Activated naive CD4-positive, alpha-beta T cell treated with anti-CD3 and anti-CD28 coated beads, Interleukin-2, amount 50 U/mL, for 72 hours (primary cell): ENCODE measurements at places on chromosomes 16 and 17.
A peak's percentile ranks its signal among the peaks of the same experiment; 100 is the strongest.

- no peak for DNase-seq
These were observed 79.1 kb downstream of the C17orf67 start for GRCh38 chr17:56754523-56755208.

DNA sequence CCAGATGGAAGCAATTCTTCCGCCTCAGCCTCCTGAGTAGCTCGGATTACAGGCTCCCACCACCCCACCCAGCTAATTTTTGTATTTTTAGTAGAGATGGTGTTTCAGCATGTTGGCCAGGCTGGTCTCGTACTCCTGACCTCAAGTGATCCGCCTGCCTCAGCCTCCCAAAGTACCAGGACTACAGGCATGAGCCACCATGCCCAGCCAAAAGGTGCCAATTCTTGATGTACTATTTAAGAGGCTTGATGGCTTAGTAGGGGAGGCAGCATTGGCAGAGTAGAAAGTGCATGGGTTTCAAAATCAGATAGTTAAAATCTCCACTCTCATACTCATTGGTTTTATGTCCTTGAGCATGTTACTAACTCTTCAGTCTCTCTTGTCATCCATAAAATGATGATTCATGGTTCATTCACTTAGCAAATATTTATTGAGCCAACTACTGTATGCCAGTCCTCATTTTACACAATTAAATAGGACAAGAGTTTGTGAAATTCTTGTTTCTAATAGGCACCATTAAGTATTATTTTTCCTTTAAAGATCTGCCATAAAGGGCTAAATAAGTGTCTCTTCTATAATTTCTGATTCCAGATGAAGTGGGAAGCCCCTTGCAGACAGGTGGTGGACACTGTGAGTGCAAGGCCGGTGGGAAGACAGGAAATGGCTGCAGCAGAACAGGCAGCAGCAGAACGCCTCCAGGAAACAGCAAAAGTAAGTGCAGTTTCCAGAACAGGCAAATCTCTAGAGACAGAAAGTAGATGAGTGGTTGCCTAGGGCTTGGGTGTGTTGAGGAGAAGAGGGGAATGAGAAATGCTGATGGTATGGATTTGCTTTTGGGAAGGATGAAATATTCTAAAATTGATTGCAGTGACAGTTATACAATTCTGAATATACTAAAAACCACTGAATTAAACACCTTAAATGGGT is 8.2 kb upstream of the RPL27 start:
- DNase-seq: no peak

DNA sequence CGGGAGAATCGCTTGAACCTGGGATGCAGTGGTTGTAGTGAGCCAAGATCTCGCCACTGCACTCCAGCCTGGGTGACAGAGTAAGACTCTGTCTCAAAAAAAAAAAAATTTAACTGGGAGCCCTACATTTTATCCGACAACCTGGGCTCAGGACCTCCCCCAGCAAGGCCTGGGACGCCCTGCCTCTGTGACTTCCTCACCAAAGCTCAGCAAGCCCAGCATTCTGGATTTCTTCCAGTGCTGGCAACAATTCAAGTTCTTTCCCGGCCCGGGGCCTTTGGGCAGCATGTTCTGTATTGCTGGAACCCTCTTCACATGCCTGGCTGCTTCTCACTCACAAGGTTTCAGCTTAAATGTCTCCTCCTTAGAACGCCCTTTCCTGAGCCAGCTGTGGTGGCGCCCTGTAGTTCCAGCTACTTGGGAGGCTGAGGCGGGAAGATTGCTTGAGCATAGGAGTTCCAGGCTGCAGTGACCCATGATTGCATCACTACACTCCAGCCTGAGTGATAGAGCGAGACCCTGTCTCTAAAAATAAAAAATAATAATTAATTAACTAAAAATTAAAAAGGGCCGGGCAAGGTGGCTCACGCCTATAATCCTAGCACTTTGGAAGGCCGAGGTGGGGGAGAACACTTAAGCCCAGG is 15.9 kb upstream of the MEIOB start:
- DNase-seq: no peak

DNA sequence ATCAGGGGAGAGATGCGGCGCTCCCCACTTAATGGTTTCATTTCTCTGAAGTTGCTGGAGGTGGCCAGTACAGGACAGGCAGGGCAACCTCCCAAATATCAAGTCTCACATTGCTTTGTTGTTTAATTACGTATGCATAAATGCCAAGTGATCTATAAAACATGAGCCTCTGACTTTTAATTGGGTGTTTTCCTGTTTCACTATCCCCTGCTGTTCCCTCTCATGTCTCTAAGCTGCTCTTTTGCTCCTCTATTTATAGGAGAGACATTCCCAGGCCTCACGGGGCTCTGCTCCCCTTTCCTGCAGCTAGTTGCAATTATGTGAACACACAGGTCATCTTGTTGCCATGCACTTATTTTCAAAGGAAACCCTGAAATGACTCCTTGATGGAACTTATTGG is 1173.5 kb upstream of the GOT2 start:
- DNase-seq: no peak

GRCh38 chr16:67283826-67284555 is 4.7 kb downstream of the PLEKHG4 start:
- DNase-seq: no peak

DNA sequence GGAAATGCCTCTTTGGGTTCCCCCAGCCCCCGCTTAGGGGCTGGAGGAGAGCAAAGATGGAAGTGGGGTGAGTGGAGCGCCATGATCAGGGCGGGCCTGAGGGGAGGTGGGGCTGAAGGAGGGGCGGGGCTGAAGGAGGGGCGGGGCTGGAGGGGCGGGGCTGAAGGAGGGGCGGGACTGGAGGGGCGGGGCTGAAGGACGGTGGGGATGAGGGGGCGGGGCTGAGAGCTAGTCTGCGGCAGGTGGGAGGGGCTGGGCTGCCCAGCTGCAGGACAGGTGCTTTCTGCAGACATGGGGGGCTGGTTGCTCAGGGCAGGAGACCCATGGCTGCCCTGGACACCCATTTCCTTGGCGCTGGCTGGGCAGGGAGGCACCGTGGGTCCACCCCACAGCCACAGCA is 39.1 kb upstream of the PABPN1L start:
- peak; percentile 17 for DNase-seq

DNA sequence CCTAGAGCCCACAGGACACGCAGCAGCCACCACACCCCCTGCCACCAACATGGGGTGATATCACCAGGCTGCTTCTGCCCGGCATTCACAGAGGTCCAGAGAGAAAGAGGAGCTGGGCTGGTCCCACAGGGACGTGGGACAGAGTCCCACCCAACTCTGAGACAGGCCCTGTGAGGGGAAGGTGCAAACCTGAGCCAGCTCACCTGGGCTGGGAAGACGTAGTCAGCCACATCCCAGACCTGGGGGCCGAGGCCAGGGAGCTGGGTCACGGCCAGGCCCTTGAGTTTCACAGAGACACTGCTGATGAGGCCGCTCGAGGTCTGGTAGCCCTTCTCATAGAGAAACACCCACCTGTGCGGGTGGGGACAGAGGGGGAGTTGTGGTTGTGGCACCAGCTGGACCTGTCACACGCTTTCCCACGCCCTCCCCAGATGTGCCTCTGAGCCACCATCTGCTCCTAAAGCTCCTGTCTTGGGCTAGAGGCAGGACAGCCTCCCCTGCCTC is 11.2 kb downstream of the P2RX1 start:
- no peak for DNase-seq

GRCh38 chr17:33210285-33210684 is 82.8 kb downstream of the ASIC2 start:
- no peak for DNase-seq

DNA sequence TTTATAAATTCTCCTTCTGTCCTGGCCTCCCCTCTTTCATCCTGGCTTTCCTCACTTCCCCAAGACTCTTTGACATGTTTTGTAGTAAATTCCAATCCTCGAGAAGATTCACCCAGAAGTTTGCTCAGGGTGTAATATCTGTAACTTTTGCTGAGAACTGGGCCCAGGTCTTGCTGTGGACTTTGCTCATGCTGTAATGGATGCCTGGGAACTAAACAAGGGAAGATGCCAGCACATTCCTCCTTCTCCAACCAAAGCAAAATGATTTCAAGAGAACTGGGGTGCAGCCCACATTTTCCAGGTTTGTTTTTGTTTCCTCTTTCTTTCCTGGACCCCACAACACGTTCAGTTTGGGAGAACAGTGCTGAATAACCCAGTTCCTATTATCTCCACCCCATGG is 6.6 kb upstream of the SALL1 start:
- no peak for DNase-seq

DNA sequence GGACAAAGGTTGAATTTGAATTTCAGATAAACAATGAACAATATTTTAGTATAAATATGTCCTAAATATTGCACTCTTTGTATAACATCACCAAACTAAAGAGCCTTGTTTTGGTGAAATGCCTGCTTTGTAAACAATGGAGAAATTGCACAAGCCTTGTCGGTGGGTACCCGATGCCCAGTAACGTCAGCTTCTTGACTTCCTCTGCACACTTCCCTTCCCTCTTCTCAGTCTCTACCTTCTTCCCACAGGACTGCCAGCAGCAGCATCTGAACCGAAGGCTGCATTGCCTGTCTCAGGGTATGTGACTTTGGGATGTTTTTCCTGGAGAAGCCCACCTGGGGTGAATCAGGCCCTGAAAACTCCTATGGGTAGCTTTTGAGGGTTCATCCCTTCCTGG is 113.9 kb downstream of the UTP18 start:
- DNase-seq: no peak

DNA sequence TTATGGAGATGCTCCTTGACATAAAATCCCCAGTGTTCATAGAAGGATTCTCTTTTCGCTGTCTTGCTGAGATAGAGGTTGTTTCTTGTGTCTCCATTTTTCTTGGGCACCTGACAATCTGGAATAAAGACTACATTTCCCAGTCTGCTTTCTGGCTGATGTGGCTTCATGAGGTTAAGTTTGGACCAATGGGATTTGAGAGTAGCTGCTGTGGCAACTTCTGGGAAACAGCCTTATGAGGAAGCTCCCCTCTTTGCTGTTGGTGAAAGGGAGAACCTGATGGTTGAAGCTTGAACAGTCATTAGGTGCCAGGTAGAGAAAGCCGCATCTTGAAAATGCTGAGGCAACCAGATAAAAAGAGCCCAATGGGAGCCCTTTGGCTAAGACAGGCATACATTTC is 24.4 kb downstream of the HS3ST4 start:
- DNase-seq: no peak

GRCh38 chr17:37399265-37399803 is 7.3 kb downstream of the ACACA start:
- no peak for DNase-seq

DNA sequence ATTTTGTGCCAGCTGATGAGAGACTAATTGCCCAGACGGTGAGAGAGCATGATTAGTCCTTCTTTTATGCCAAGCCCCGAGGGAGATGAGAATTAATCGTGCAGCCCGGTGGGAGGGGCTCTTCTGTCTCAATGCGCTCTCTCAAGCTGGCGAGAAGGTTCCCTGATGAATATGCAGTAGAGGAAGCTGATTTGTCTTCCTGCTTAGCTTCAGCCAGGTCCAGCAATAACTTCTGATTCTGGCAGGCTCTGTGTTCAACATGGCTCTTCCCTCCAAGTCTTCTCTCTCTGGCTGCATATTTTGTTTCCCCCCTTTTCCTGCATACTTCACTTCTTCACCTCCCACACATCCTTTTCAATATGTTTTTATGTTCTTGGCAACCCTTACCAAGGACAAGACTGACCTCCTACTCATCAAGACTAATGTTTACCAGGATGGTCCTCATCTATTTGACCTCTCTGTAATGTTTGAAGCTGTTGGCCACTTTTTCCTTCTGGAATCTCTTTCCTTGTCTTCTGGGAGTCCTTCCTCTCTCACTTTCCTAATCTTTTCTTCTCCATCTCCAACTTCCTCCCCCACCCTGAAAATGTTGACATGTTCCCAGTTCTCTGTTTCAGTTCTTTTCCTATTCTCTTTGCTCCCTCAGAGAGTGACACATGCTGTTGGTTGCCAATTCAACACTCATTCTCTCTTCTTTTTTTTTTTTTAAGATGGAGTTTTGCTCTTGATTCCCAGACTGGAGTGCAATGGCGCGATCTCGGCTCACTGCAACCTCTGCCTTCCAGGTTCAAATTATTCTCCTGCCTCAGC is 33.1 kb downstream of the ARL4D start:
- DNase-seq: no peak

DNA sequence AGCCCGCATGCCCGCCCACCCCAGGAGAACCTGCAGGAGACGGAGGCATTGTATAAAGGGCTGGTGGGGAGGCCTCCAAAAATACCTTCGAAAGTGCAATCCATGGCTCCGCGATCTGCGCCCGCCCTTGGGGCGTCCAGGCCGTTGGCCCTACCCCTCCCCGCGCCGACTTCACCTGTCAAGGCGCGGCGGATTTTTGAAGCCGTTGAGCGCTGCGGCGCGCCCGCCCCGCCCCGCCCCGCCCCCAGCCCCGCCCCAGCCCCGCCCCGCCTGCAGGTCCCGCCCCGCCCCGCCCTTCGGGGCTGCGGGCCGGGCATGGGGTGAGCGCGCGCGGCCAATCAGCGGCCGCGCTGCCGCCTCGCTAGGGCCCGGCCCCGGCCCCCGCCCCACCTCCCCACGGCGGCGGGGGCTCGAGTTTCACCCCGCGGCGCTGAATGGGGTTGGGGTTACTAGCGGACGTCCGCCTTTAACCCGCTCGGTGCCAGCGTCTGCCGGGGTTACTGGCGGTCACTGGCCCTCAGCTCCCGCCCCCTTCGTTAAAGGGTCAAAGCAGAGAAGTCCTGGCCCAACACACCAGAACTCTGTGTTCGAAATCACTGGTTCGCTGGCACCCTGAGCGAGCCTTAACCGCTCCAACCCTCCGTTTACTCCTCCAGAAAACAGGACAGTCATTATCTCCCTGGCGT is 13.2 kb downstream of the SREBF1 start:
- DNase-seq: peak; percentile 79

DNA sequence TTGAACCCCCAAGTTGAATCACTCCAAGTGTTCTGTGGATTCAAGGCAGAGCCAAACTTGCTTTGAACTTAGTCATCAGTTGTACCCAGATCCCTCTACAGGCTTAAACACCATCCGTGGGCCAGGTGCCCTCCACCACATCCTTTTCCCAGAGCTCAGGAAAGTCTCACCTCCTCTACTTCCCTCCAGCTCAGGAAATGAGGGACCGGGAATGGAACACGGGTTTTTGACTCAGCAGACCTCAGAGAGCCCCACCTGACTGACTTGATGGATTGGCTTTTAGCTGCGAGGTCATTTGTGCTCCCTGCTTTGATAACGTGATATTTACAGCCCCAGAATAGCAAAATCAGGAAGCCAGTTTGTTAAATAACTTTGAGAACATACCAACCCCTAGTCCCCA is 20.1 kb downstream of the GID4 start:
- no peak for DNase-seq

- no peak for DNase-seq
These were observed 532 bp downstream of the CNTNAP1 start for GRCh38 chr17:42682722-42683403.

- no peak for DNase-seq
These were observed 10.5 kb upstream of the NUDT7 start for GRCh38 chr16:77711775-77712174.

GRCh38 chr17:37643869-37644268 is 623 bp upstream of the DDX52 start:
- DNase-seq: no peak

DNA sequence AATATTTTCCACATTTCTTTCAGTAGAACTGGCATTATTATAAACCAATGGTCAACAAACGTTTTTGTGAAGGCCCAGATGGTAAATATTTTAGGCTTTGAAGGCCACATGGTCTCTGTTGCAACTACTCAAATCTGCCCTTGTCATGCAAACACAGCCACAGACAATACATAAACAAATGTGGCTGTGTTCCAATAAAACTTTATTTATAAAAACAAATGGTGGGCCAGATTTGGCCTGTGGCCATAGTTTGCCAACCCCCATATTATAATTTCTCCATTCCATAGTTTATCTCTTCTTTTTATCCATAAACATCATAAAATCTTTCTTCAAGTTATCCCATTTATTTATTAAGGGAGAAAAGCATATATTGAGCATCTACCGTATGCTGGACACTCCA is 98.8 kb downstream of the CDYL2 start:
- no peak for DNase-seq

GRCh38 chr17:67442787-67443624 is 65.9 kb downstream of the PITPNC1 start:
- DNase-seq: no peak
